Psoas muscle (tissue), 8 donors: ENCODE measurements at places on chromosomes 12 and 14. TPM values are rescaled to one million over a fixed set of nuclear protein-coding genes. Genes with fewer than 3 reads are reported as not detected.
A peak's percentile ranks its signal among the peaks of the same experiment; 100 is the strongest.

NT5DC3 gene
- total RNA-seq, result 17.9 TPM

RNASE4 gene
- 4.3 TPM for total RNA-seq

KLRB1 gene
- total RNA-seq, result 0.30 TPM

AMDHD1 gene
- 1.0 TPM for total RNA-seq

PPP1R3E gene
- total RNA-seq, result 12.4 TPM

- H3K36me3 ChIP-seq, result peaks cover 93% of the 10 kb centered on the region
- H3K4me1 ChIP-seq, result peaks cover 9% of the 10 kb centered on the region
- no peaks in the 10 kb centered on the region for H3K27me3 ChIP-seq
- H3K4me3 ChIP-seq, result no peak overlapping the region
- no peak for DNase-seq
- no peak overlapping the region for H3K27ac ChIP-seq
Observed at GRCh38 chr12:131913666-131914065, 15.4 kb upstream of the PUS1 start.

DNA sequence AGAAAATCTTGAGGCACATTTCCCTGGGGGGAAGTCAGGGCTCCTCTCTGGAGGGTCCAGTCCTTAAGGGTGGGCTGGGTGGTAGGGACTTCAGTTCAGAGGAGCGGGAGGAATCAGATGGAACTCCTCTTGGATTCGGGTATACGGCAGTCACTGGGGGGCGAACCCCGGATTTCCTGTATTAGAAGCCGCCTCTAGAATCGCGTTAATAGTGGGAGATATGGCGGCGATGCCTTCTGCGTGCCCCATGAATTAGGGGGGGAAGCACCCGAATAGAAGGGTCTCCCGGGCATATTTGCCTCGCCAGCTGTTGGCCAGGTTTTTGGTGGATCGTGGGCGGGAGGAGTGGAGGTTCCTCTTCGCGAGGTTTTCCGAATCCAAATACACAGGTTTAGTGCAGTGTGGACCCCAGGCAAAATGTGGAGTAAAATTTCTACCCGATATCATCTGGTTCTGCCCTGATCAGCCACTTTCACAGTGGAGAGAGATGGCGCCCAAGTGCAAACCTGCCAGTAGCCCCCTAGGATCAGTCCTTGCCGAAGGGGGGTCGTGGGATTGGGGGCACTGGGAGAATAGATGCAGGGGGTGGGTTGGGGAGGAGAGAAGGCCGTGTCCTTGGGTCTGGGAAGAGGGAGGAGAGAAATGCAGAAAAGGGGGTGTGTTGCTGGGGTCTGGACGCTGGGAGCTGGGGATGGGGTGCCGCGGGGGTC, 628 bp downstream of the MEG3 start:
- no peaks in the 10 kb centered on the region for H3K4me1 ChIP-seq
- H3K4me3 ChIP-seq, result peak overlapping the region; percentile 46
- no peak for DNase-seq
- no peak overlapping the region for H3K27ac ChIP-seq
- no peaks in the 10 kb centered on the region for H3K36me3 ChIP-seq

DNA sequence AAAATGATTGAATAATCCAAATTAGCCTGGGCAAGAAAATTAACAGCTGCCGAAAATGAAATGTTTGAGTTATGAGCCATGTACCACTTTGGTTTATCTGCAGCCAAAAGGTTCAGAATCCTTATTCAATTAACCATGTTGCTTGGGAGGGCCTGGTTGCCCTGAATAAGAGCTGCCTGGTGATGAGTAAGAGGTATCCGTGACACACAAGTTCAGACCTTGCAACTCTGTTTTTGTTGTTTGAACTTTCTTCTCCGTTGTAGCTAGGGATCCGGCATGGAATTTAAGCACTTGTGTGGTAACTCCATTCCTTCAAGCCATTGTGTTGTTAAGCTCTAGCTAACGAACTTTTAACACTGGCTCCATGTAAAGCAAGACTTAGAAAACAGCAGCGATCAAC, 35.7 kb downstream of the FOXA1 start:
- no peak for DNase-seq
- H3K27me3 ChIP-seq, result no peaks in the 10 kb centered on the region
- H3K4me1 ChIP-seq, result no peaks in the 10 kb centered on the region
- no peak overlapping the region for H3K27ac ChIP-seq
- no peak overlapping the region for H3K4me3 ChIP-seq

DNA sequence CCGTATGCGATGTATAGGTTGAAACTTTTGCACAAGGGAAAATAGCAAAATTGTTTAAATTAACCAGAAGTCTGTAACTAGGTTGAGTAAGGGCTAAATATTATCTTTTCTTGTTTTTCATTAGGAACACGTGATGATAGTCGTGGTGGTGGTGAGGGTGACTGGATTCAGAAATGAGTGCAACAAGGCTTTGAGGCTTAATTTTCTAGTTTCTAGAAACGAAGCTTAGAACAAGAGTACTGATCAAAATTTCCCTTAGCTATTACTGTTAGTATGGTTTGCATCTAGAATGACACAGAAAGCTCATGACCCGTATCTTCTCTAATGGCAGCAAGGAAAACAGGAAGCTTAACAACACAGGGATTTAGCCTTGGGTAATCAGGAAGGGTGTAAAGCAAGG, 7.0 kb downstream of the SLIRP start:
- no peak overlapping the region for H3K4me3 ChIP-seq
- no peak for DNase-seq
- H3K4me1 ChIP-seq, result peaks cover 6% of the 10 kb centered on the region
- no peak overlapping the region for H3K27ac ChIP-seq
- peaks cover 3% of the 10 kb centered on the region for H3K36me3 ChIP-seq

- H3K27ac ChIP-seq, result peak overlapping the region; percentile 48
- no peaks in the 10 kb centered on the region for H3K36me3 ChIP-seq
- no peaks in the 10 kb centered on the region for H3K4me1 ChIP-seq
- peak; percentile 61 for DNase-seq
- no peaks in the 10 kb centered on the region for H3K27me3 ChIP-seq
Observed at GRCh38 chr14:61269321-61270083, 11.6 kb downstream of the TMEM30B start.

DNA sequence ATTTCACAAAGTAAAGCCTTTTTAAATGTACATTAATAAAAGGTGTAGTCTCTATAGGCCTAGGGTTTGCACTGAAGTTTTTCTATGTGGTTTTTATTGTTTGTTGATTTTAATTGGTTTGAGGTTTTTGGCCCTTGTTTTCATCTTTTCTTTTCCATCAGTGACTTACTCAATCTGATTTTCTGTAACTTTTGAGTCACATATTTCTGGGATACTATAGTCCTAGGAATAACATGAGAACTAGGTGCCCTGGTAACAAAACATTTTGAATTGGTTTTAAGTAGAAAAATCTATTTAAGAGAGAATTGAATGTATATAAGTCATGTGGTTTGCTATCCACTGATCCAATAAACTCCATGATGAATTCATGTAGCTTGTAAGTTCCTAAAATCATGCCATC, 311.9 kb downstream of the CEP128 start:
- no peaks in the 10 kb centered on the region for H3K36me3 ChIP-seq
- H3K27ac ChIP-seq, result no peak overlapping the region
- H3K4me3 ChIP-seq, result no peak overlapping the region
- no peaks in the 10 kb centered on the region for H3K27me3 ChIP-seq
- no peak for DNase-seq

- no peaks in the 10 kb centered on the region for H3K27me3 ChIP-seq
- no peak overlapping the region for H3K27ac ChIP-seq
- H3K36me3 ChIP-seq, result no peaks in the 10 kb centered on the region
- no peaks in the 10 kb centered on the region for H3K4me1 ChIP-seq
- no peak for DNase-seq
- no peak overlapping the region for H3K4me3 ChIP-seq
Observed at GRCh38 chr12:103698752-103699560, 111.9 kb downstream of the STAB2 start.

GRCh38 chr14:49959822-49960408, 67.0 kb downstream of the ARF6 start:
- no peak for DNase-seq
- H3K4me1 ChIP-seq, result peaks cover 3% of the 10 kb centered on the region
- H3K4me3 ChIP-seq, result no peak overlapping the region

GRCh38 chr14:104678346-104678745, 11.1 kb upstream of the INF2 start:
- no peaks in the 10 kb centered on the region for H3K27me3 ChIP-seq
- H3K4me1 ChIP-seq, result peaks cover 39% of the 10 kb centered on the region

DNA sequence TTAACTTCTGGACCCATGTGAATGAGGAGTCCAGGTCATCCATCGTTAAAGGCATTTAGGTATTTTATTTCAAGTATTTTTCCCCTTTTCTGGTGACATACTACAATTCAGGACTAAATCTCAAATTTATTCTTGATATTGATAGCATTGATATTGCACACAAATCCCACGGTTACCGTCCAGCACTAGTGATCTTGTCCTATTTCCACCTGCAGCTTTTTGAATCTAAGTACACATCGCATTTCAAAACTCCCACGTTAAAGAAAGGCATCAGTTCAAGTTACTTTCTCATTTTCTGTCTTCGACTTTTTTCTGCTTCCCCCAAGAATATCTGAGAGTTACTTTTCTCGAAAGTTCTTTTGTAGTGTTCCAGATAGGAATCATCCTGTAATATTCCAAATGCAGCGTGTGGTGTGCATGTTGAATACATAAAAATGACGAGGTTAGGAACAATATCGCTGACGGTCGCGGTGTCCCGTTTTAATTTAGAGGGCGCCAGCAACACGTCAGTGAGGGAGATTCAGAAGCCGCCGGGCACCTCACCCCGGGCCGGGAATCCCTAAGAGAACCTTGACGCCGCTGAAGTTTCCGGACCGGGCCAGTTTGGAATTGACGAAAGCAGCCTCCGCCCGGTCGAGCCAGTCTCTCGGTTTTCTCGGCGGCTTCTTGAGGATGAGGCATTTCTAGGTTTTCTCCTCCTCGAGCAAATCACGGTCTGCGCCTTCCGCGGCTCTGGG, 569 bp upstream of the RGS6 start:
- H3K36me3 ChIP-seq, result no peaks in the 10 kb centered on the region
- no peak overlapping the region for H3K27ac ChIP-seq
- peaks cover 15% of the 10 kb centered on the region for H3K27me3 ChIP-seq

DNA sequence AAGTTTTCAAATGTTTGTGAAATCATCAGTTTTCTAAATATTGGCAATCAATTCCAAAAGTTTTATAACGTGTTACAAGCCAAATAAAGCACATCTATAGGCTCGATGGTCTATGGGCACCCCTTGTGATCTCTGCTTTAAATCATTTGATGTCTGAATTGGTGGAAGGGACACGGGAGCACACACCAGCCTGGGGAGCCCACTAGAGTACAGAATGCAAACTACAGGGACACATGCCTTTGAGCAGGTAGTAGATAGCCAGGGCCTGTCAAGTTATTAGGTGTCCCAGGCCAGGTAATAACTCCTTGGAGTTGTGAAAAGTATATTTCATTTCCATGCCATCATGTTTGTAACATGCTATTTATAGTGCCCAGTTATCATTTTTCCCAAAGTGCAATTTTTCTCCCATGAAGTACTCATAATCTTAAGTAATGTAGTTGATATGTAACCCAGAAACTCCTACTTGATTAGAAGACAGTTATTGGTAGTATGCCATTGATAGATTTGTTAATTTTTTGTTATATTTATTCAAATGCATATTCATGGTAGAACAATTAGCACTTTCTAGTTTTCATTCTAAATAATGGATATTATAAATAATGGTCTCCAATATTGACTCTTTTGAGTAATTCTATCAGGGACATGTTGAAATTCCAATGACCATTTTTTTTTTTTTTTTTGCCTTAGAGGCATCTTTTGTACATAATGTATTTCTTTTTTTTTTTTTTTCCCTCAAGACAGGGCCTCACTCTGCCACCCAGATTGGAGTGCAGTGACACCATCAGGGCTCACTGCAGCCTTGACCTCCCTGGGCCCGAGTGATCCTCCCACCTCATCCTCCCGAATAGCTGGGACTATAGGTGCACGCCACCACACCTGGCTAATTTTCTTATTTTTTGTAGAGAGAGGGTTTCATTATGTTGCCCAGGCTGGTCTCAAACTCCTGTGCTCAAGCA, 96.9 kb upstream of the FGD4 start:
- no peaks in the 10 kb centered on the region for H3K4me1 ChIP-seq
- no peak overlapping the region for H3K27ac ChIP-seq
- no peaks in the 10 kb centered on the region for H3K36me3 ChIP-seq
- H3K4me3 ChIP-seq, result no peak overlapping the region

- no peaks in the 10 kb centered on the region for H3K27me3 ChIP-seq
- H3K27ac ChIP-seq, result no peak overlapping the region
- no peak overlapping the region for H3K4me3 ChIP-seq
- no peaks in the 10 kb centered on the region for H3K4me1 ChIP-seq
- DNase-seq, result no peak
Observed at GRCh38 chr14:36442824-36443241, 77.2 kb downstream of the NKX2-1 start.

DNA sequence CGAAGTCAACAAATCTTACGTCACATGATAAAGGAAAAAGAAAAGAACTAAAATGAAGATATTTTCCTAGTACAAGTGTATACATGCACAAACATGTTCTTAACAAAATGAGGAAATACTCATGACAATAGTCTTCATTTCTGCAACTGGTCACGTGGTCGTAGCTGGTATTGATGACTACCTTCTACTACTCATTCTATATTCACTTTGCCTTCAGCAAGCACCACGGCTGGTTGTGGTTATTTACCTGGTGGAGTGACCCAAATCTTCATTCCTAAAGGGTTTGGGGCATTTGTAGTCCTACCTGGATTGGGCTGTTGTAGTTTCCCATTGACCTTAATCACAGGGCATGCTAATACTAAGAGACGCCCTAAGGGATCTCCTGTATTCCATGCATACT, 51.2 kb downstream of the FIGNL2 start:
- no peaks in the 10 kb centered on the region for H3K36me3 ChIP-seq
- H3K4me3 ChIP-seq, result no peak overlapping the region
- DNase-seq, result no peak
- no peaks in the 10 kb centered on the region for H3K4me1 ChIP-seq
- no peaks in the 10 kb centered on the region for H3K27me3 ChIP-seq

- H3K27me3 ChIP-seq, result no peaks in the 10 kb centered on the region
- H3K4me1 ChIP-seq, result no peaks in the 10 kb centered on the region
- peaks cover 93% of the 10 kb centered on the region for H3K36me3 ChIP-seq
- H3K27ac ChIP-seq, result no peak overlapping the region
- no peak for DNase-seq
Observed at GRCh38 chr12:22059976-22060647, 14.1 kb downstream of the CMAS start.

GRCh38 chr12:3098436-3098835, 21.3 kb downstream of the TSPAN9 start:
- H3K27me3 ChIP-seq, result no peaks in the 10 kb centered on the region
- no peaks in the 10 kb centered on the region for H3K36me3 ChIP-seq
- peaks cover 7% of the 10 kb centered on the region for H3K4me1 ChIP-seq
- no peak overlapping the region for H3K4me3 ChIP-seq
- DNase-seq, result peak; percentile 22
- peak overlapping the region; percentile 56 for H3K27ac ChIP-seq
